Hindlimb muscle (tissue), 1 donor: ENCODE measurements at places on chromosomes 7 and 10.

DNA sequence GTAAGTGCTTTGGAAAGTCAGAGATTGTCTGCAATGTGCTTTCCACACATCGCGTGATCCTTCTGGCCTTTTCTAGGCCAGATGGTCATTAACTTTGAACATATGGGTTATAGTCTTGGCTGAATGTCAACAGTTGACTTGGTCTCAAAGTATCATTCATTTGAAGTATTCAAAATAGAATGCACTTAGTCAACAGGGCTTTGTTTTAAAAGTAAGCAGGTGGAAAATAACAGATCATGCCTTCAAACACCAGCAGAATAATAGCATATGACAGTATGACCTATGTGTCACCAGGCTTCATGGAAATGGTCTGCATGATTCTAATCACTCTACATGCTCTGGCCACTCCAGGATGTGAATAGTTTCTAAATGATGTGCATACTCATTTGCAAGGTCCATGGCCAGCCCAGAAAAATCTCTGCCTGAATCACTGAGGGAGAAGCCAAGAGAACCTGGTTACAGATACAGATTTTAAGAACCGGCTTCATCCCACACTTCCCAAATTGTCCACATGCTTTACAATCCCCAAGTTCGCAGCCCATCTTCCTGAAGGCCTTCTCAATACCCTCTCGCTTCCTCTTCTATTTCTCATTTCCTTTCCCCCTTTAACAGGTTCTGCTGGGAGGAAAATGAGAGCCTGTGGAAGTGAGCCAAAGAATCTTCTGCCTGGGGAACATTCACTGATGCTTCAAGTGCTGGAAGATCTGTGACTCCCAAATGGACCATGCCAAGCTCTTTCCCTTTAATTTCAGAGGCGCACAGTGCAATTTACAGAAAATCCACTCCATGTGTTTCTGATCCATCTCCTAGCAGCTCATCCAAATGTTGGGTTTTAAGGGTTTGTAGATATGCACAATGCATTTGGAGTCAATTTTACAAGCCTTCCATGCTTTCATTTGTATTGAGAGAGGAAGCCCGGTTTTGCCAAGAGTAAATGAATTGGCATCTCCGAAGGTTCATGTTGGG lies 122.8 kb upstream of the GDF10 start:
- DNase-seq: no peak

- DNase-seq: no peak
Measured at GRCh38 chr7:134619627-134620331, 26.9 kb upstream of the BPGM start.

GRCh38 chr7:116708861-116709260 lies 36.9 kb downstream of the MET start:
- DNase-seq: no peak

DNA sequence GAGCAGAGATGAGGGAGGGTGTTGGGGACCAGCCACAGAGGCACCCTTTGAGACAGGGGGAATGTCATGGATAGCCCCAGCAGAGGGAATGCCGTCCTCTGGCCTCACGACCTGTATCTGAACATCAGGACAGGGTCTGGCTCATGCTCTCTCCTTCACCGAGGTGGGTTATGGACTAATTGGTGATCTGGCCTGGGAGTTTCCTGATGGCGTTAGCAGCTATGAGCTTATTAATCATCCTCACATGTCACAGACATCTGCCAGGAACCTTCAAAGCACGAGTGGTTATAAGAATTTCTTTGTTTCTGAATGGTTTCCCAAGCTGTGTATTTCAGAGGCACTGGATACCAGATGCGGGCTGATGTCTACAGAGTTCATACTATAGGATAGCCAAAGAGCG lies 6.9 kb downstream of the CPA4 start:
- DNase-seq: no peak

DNA sequence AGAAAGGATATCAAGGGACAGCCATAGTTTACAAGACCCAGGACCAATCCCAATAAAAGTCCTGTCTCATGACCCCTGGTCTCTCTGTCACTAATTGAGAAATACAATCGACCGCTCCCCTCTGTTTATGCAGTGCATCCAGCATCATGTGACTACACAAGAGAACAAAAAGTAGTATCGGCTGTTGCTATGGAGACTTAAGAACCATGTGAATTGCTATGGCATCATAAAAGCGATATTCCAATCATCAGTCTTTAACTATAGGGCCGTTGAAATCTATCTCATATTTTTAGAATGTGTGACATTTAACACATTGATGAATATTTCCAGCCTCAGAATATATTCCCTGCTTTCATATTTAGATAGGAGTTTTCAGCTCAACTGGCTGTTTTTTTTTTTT lies 139.3 kb downstream of the FRMD4A start:
- no peak for DNase-seq

- no peak for DNase-seq
Measured at GRCh38 chr10:109343293-109343692, 580.0 kb downstream of the XPNPEP1 start.

- no peak for DNase-seq
Measured at GRCh38 chr7:46285878-46286277, 364.8 kb upstream of the IGFBP3 start.

GRCh38 chr10:63753808-63754207 lies 232.6 kb downstream of the REEP3 start:
- DNase-seq: no peak

DNA sequence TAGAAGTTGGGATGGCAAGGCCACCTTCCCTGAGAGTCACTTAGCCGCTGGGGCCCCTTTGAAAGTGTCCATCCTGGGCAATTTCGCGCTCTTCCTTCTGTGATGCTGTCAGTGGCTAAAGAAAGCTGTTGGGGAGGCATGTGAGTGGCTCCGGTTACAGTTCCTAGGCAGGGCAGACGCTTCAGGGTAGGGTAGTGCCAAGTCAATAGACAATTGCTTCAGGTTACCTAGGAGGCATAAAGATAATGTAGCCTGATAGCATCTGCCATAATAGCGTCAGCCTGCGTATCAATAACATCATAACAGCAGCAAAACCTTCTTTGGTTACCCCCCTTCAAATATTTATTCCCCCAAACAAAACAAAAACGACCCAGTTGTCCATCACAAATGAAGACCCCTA lies at the start of gene FAM107B:
TSS of gene FAM107B (minus strand) at position 101 of the 400 bp plus-strand sequence. CDS start 234 bp downstream, outside the sequence.
- DNase-seq: no peak

- DNase-seq: peak; percentile 72
Measured at GRCh38 chr7:55065079-55065478, 46.3 kb downstream of the EGFR start.

DNA sequence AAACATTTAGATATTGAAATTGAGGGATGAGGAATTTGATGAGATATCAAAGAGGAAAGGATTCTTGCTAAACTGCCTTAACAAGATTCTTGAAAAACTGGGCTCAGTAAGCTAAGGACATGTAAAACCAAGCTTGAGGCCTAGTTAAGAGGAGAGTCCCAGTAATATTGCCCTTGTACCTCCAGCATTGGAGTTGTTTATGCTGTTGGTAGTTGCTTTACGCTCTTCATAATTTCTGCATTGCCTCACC lies 156.1 kb upstream of the TRIM24 start:
- DNase-seq: no peak

DNA sequence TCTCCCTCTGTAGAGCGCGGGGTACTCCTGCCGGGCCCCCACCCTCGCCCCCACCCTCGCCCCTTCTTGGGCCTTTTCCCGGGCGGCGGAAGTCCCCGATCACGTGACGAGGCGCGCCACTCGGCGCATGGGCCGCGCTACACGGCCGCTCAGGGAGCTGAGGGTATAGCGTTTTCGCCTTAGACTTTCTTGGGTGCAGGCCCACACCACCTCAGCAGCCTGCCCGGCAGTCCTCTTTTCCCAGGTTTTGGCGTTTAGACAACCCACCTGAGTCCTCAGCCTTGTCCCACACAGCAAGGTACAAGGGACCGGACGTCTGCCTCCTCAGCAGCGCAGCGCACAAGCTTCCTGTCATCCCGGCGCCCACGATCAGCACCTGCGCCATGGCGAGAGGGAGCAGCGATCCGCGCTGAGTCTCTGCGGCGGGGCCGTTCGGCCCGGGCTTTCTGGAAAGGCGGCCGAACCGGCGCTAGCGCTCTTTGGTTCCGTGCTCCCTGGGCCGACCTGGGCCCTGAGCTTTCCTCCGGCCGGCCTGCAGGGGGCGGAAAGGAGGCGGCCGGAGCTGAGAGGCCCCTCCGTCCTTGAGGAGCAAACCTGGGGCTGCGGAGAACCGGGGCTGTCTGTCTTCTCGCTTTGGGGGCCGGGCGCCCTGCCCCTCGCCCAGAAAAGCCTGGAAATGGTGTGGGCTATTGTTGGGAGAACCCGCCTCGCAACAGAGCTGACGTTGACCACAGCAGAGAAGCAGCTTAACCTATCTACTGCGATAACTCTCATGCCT lies at the start of gene RNLS:
TSS of gene RNLS (minus strand) at position 513 of the 778 bp plus-strand sequence.
- peak; percentile 68 for DNase-seq

- DNase-seq: no peak
Measured at GRCh38 chr7:131489196-131489595, 67.2 kb downstream of the PODXL start.

GRCh38 chr7:11776039-11776438 lies 56.0 kb downstream of the THSD7A start:
- peak; percentile 5 for DNase-seq

DNA sequence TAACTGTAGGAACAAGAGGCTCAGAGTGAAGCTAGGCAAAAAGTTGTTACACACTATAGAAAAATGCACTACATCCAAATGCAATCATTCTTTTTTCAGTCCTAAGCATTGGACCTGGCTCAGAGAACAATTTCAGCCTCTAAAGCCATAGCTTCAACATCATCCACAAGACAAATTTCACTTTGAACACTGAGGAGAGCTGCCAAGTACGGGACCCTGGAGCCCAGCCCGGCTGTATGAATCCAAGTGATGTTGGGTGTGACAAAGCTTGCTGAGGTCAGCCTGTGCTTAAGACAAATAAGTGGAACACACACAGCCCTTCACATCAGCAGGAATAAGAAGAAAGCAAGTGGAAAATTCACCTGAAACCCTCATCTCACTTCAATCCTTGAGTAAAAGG lies 233.1 kb upstream of the PFKP start:
- peak; percentile 21 for DNase-seq

- DNase-seq: no peak
Measured at GRCh38 chr10:24009115-24009514, 199.8 kb upstream of the KIAA1217 start.

GRCh38 chr7:148979827-148980226 lies 48.5 kb downstream of the PDIA4 start:
- DNase-seq: no peak

GRCh38 chr7:158044482-158044823 lies 543.2 kb downstream of the PTPRN2 start:
- DNase-seq: no peak

- no peak for DNase-seq
Measured at GRCh38 chr10:112280205-112280921, 2.8 kb upstream of the TECTB start.

DNA sequence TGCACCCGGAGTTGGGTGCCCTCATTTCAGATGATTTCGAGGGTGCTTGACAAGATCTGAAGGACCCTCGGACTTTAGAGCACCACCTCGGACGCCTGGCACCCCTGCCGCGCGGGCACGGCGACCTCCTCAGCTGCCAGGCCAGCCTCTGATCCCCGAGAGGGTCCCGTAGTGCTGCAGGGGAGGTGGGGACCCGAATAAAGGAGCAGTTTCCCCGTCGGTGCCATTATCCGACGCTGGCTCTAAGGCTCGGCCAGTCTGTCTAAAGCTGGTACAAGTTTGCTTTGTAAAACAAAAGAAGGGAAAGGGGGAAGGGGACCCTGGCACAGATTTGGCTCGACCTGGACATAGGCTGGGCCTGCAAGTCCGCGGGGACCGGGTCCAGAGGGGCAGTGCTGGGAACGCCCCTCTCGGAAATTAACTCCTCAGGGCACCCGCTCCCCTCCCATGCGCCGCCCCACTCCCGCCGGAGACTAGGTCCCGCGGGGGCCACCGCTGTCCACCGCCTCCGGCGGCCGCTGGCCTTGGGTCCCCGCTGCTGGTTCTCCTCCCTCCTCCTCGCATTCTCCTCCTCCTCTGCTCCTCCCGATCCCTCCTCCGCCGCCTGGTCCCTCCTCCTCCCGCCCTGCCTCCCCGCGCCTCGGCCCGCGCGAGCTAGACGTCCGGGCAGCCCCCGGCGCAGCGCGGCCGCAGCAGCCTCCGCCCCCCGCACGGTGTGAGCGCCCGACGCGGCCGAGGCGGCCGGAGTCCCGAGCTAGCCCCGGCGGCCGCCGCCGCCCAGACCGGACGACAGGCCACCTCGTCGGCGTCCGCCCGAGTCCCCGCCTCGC lies at the start of gene EGFR:
TSS of gene EGFR (plus strand) at position 657 of the 830 bp plus-strand sequence. CDS start 261 bp downstream, outside the sequence.
- DNase-seq: peak; percentile 89

- no peak for DNase-seq
Measured at GRCh38 chr7:155189590-155189989, 108.1 kb upstream of the INSIG1 start.

- no peak for DNase-seq
Measured at GRCh38 chr10:93471110-93471651, 11.0 kb downstream of the MYOF start.

- DNase-seq: no peak
Measured at GRCh38 chr10:125882596-125882995, 1.5 kb upstream of the DHX32 start.

DNA sequence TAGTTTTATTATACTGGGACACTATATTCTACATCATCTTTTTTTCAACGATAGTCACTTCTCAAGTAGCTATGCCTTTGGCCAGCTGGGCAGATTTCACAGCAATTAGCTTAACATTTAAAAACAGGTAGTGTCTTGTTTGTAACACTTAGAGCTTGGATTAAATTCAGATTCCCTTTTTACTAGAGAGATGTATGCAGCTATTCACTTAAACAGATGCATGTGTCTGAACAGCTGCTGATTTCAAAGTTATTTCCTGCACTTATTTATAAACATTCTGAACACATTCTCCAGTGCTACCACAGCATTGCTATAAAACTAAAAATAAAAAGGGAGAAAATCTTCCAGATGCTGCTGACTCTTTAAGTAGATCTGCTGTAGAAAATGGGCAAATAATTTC lies 637.2 kb downstream of the POM121L12 start:
- DNase-seq: no peak

DNA sequence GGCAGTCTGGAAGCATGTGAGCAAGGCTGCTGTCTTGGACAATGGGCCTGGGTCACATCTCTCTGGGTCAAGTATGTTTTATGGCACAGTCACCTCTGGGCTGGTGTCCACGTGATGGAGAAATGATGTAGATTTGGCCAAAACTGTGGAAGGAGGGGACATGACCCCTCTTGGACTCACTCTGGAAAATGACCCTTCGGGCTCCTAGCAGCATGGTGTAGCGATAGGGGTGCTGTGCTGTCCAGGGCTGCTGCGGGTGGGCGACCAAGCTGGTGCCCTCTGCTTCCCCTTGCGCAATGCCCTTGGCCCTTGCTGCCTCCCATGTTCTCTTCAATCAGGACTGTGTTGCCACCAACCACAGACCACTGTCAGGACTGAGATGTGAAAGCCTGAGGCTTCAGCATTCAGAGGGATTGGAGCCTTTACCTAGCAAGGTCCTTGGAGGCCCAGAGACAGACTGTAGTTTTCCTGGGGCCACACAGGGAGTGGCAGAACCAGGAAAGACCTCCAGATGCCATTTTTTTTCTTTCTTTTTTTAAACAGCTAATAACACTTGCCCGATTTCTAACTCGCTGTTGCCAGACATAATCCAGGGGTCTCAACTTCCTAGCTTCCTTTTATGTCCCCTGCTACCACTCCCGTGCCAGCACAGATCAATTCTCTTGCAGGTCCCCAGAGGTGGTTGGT lies 6.1 kb downstream of the CYP26A1 start:
- DNase-seq: no peak
